ENCODE measurements at places on chromosomes 11 and 22. TPM values are rescaled to one million over a fixed set of nuclear protein-coding genes. Genes with fewer than 3 reads are reported as not detected.

SCN4B gene
- total RNA-seq = 0.05 TPM

ADAMTS15 gene
- total RNA-seq = 0.08 TPM

- no peak for DNase-seq
Observed at GRCh38 chr22:41367039-41367679, 14.6 kb upstream of the TEF start.

SEC14L6 gene
- not detected for total RNA-seq

GRCh38 chr11:12725055-12725862 is 51.0 kb downstream of the TEAD1 start:
- no peak for DNase-seq

- DNase-seq = no peak
Observed at GRCh38 chr22:31768422-31769059, 14.7 kb downstream of the DEPDC5 start.

GRCh38 chr11:119344291-119345010 is 2.1 kb downstream of the MFRP start:
- DNase-seq = no peak

RRP7A gene
- total RNA-seq = 90.1 TPM

- DNase-seq = no peak
Observed at GRCh38 chr11:46057489-46057888, 63.8 kb downstream of the PHF21A start.

DNA sequence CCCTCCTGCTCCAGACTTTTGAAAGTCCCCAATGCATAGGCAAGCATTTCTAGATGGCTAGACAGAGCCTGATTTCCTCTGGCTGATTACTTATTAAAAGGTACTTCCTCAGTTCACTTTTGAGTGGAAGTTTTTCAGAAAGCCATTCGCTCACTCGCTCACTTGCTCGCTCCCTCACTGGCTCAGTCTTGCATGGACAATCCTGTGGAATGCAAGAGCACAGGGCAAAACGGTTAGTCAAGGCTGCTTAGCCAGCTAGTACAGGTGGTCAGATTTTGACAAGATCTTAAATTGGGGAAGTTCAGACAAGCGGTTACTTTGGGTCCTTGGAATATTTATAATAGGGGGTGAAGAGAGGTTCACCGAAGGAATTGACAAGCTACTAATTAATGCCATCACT is 101.0 kb downstream of the ARL14EP start:
- no peak for DNase-seq

DNA sequence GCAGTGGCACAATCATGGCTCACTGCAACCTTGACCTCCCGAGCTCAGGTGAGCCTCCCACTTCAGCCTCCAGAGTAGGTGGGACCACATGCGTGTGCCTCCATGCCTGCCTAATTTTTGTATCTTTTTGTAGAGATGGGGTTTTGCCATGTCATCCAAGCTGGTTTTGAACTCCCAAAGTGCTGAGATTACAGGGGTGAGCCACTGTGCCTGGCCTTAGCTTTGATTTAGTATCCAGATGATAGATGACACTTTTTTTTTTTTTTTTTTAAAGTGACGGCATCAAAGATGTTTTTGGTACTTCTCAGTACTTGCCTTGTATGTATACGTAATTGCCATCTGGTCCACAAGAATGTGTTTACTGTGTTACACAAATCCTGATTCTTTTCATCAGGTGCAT is 23.4 kb downstream of the LDHAL6A start:
- DNase-seq = no peak

LMNTD2 gene
- total RNA-seq = 0.81 TPM

DNA sequence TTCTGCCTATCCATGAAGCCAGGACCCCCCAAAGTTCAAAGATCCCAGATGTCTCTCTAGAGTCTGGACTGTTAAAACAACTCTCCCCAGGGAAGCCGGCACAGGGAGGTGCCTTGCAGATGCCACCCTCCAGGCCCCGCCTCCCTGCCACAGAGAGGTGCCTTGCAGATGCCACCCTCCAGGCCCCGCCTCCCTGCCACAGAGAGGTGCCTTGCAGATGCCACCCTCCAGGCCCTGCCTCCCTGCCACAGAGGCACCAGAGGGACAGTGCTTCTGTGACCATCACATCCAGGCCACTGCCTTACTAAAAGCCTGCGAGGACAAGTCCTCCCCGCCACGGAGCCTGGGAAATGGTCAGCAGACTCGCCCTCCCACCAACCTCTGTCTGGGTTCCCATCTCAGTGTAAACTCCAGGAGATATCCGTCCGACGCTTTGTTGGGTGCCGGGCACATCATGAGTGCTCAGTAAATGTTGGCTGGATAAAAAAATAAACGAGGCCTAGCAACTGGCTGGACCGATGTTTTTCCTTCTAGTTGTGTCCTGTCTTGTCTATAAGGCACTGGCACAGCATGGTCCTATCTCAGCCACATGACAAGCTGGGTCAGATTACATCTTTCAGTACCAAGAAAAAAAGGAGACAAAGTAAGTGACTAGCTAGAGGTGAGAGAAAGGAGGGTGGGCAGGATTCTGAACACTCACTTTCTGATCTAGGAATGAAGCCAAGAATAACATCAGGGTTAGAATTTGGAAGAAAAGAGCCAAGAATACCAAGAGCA is 91.2 kb upstream of the CSNK2A3 start:
- DNase-seq = no peak

DNA sequence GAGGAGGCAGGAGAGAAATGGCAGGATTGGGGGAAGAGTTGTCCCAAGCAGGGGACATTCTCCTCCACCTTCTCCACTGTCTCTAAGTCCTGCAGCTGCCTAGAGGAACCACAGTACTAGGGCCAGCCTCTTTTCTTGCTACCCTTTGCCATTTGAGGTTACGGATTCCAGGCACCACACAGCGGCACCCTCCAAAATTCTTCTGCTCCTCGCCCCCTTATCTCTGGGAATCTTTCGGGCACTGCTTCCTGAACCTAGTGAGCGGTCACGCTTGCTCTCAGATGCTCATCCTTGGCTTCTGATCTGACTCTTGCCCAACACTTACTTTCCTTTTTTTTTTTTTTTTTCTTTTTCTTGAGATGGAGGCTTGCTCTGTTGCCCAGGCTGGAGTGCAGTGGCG is 26.6 kb upstream of the XBP1 start:
- no peak for DNase-seq

DNA sequence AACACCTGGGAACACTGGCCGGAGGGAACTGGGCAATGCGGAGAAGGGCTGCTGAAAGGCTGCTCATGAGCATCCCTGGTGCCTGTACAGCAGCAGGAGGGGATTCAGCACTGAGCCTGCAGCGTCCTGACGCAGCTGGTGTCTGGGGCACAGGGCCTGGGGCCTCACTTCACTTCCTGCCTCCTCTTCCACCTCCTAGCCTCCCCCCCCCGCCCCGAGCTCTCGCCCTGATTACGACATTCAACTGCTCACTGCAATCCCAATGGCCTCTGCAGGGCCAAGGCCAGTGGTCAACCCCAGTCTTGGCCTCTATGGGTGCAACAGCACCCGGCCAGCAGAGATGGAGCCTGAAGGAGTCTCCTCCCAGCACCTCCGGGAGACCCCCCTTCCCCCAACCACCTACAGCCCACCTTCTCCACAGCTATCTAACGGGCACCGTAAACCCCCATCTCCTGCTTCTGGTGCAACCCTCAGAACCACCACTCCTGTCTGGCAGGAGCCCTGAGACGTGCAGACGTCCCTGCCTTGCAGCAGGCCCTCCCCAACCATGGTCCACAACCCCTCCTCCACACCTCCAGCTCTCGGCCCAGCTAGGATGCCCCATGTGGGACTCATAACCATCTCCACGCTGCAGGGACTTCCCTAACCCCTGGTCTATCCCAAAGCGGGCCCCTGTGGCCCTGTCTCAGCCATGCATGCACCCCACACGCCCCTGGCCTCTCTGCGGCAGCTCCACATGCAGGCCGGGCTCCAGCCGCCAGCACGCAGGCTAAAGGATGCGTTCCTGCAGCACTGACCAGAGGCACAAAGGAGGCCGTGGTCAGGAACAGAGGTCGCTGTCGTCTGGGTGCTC is 38.2 kb downstream of the BRD1 start:
- DNase-seq = peak; percentile 66

GRCh38 chr22:22168190-22168940 is 76.2 kb upstream of the VPREB1 start:
- no peak for DNase-seq

CRYBB3 gene
- not detected for total RNA-seq

DNA sequence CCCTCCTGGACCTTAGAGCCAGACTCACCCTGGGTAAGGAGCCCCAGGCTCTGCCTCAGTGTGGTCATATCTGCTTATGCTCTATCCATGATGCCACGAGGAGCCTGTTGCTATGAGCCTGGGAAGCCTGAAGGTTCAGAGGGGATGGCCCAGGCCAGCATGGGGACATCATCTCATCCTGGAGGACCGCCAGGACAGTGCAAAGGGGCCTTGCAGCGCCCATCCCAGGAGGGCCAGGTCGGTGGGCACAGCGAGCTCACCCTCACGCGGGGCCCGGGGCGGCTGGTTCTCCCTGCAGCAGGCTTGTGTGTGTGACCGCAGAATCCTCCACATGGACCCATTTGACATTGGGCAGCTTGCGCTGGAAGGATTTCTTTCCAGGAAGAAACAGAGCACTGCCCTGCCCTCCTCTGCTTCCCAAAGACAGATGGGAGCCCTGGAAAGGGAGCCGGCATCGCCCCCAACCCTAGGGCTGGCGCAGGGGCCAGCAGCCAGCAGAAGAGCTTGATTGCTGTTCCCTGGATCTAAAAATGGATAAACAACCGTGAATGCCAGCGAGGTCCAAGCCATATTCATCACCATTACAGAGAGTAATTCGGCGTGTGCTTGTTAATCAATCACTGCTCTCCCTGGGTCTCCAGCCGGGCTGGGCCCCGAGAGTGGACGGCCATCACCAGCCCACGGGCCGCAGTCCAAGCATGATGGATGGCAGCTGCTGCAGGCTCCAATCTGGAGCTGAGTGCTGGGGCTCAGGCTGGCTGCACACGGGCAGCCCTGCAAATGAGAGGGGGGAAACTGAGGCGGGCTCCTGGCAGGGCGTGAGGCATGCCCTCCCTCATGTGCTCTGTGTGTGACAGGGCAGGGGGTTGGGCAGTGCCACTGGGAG is 739.7 kb downstream of the BRD1 start:
- DNase-seq = no peak

GRCh38 chr11:19768815-19769214 is 56.2 kb downstream of the NAV2 start:
- no peak for DNase-seq

PGA5 gene
- total RNA-seq = not detected

GRCh38 chr22:31212783-31213629 is 908 bp downstream of the LIMK2 start:
- DNase-seq = no peak

DNA sequence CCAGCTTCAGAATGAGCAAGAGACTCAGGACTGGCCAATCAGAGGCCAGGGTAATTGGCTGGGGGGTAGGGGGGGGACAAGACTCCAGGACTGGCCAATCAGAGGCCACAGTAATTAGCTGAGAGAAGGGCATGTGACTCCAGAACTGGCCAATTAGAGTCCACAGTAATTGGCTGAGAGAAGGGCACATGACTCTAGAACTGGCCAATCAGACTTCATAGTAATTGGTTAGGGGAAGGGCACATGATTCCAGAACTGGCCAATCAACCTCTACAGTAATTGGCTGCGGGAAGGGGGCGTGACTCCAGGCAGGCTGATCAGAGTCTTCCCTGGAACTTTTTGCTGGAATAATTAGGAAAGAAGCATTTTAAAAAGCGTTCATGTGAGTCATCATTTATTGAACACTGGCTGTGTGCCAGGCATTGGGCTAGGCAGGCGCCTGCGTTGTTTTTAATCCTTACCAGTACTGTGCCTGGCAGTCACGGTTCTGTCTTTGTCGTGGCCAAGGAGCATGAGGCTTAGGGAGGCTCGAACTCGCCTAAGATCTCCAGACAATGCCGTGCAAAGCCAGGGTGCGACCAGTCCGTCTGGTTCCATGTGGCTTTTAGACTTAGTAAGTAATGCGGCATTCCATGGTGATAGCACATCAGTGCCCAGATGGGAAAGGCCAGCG is 508.1 kb downstream of the TBC1D22A start:
- no peak for DNase-seq

C11orf65 gene
- 0.83 TPM for total RNA-seq

C22orf42 gene
- not detected for total RNA-seq

DNA sequence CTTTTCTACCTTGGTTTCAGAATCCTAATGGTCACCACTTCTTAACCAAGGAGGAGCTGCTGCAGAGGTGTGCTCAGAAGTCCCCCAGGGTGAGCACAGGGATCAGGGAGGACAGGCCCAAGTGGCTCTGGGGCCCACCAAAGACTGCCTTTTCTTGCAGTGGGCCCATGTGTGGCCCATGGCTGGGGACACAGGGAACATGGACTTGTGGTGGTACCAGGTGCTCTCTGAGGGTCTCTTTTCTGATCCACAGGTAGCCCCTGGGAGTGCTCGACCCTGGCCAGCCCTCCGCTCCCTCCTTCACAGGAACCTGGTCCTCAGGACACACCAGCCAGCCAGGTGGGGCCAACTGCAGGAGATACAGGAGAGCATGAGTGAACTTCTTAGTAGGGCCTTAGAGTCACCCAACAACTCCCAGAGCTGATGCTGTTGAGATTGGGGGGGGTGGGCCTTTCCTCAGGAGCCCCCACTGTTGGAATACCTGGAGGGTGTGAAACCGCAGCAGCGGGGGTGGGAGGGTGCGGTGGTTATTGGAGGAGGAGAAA is 2.0 kb downstream of the MUS81 start:
- no peak for DNase-seq

LUZP2 gene
- not detected for total RNA-seq
